ENCODE measurements at places on chromosomes 5 and 9.
A peak's percentile ranks its signal among the peaks of the same experiment; 100 is the strongest.

DNA sequence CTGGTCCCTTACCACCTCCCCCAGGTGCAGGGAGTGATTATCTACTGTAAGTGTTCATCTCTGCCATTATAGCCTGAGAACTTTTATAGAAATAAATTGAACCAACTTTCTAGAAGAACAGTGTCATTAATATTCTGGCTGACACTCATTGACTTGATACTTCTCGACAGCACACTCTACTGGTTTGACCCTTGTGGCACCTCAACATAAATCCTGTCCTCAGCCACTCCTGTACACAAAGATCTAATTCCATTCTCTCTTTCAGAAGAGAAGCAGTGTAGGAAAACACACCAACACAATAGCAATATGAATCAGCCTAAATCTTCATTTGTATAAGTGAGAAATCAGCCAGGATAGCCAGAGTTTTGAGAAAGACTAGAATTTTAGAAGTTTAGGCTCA is 417.7 kb downstream of the TAF11L14 start:
- no peak for DNase-seq

- DNase-seq: no peak
Measured at GRCh38 chr5:39846144-39846543, 421.4 kb upstream of the DAB2 start.

DNA sequence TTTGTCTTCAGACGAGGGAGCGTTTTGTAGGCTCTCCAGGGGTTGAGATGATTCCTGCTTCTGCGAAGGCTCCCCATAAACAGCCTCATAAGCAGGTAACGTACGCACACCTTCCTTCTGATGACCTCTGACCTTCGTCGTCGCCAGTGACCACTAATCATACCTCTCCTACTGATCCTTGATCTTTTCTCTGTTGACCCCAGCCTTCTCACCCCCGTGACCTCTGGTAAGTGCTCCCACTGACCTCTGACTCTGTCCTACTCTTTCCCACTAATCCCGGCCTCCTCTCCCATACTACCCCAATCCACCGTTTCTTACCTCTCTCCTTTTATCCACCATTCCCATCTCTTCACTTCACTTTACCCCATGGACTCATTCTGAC is 345 bp downstream of the DNAI1 start:
- DNase-seq: no peak

GRCh38 chr9:38039907-38040682 is 28.9 kb downstream of the SHB start:
- DNase-seq: no peak

- peak; percentile 84 for DNase-seq
Measured at GRCh38 chr5:140131967-140132409, 6.3 kb downstream of the IGIP start.

GRCh38 chr9:130262061-130262745 is 3.4 kb upstream of the HMCN2 start:
- no peak for DNase-seq

- DNase-seq: peak; percentile 55
Measured at GRCh38 chr9:37947977-37948376, 44.0 kb upstream of the SLC25A51 start.

- DNase-seq: no peak
Measured at GRCh38 chr5:10932426-10932825, 171.4 kb upstream of the DAP start.

DNA sequence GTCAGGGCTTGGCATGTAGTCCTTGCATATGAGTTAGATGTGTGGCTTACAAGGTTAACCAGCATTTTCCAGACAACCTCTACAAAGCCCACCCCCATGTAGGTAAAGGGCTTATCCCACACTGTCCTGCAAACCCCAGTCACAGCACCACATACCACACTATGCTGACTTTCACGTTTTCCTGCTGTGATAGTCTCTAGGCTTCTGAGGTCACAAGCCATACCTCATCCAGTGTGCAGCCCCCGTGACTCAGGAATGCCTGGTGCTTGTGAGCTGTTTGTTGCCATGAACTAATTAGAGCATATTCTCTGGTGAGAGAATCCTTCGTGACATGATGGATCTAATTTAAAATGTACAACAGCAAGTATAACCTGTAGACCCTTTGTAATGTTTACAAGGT is 50.8 kb downstream of the ERAP1 start:
- DNase-seq: no peak

DNA sequence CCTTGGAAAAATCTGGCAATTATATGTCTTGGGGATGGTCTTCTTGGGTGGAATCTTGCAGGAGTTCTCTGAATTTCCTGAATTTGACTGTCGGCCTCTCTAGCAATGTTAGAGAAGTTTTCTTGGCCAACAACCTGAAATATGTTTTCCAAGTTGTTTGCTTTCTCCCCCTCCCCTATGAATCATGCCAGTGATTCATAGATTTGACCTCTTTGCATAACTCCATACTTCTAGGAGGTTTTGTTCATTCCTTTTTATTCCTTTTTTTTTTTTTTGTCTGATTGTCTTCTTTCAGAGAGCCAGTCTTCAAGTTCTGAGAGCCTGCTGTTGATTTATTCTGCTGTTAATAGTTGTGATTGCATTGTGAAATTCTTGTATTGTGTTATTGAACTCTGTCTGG is 56.7 kb upstream of the SLC44A1 start:
- DNase-seq: peak; percentile 81

DNA sequence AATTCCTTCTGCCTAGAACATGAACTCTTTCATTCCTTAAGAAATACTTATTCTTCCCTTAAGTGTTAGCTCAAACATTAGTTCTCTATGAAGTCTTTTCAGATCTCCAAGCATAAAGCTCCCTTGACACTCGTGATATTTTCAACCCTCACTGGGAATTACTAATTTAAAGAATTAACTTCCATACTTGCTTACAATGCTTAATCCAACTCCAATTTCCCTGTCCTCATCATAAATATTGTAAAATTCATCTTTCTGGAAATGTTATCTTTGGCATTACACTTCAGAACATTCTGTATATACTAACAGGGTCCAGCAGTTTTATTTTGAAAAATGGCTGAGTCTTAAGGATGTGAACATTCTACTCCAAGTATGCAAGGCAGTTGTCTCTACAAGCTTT is 7.2 kb downstream of the STARD4 start:
- DNase-seq: no peak

DNA sequence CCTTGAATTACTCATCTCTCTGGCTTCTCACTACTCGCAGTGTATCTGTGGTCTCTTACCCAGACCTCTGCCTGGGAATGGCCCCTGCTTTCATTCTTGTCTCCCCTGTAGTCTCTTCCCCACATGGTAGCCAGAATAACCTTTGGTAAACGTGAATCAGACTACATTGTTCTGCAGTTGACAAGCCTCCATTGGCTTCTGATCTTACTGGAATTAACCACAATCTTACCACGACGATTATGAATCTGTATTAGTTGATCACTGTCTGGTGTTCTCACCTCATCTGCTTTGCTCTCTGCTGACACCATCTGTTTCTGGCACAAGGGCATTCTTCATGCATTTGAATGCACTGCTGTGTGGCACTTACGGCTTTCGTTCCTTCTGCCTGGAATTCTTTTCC is 781.2 kb downstream of the MTRR start:
- DNase-seq: no peak

DNA sequence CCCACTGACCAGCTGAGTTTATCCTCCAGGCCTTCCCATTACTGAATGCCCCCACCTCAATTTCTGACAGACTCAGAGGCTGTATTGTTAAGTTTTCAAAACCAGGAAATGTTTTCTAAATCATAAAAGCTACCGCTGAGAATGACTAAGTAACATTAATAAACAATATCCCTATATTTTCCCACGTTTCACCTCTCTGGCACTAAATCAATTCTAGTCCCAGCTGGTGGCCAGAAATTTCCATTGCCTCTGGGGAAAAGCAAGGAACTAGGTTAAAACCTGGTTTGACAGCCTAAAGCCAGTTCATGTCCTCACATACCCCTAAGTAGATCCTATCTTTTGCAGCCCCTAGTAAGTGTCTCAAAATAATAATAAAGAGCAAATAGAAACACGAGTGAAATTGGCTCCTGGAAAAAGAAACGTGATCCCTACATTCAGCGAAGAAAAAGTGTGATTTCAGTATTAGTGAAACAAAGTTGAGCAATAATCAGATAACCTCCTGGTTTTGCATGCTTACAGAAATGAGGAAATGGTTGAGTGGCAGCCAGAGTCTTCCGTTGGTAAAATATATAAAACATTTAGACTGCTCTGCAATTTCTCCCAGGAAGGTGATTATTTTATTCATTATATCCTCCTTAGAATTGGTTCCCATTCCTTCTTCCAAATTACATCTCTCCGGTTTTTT is 110.9 kb downstream of the ESM1 start:
- DNase-seq: peak; percentile 60

GRCh38 chr9:127241354-127241753 is 23.2 kb upstream of the GARNL3 start:
- DNase-seq: no peak

DNA sequence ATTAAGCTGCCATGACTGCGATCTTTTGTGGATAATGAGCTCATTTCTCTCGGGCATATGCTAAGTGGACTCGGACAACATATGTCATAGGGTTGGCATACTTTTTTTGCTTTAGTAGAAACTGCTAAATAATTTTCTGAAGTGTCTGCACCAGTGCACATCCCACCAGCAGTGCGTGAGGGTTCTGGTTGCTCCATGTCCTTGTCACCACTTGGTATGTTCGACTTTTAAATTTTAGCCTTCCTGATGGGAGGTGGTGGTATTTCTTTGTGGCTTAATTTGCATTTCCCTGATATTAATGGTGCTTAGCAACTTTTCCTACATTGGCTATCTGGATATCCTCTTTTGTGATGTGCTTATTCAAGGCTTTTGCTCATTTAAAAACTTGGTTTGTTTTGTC is 57.8 kb upstream of the NRARP start:
- no peak for DNase-seq

- DNase-seq: peak; percentile 95
Measured at GRCh38 chr9:6015278-6016157, at the start of gene RANBP6. RANBP6 (minus strand) TSS chr9:6015624; CDS start chr9:6015607, 17 bp downstream.

GRCh38 chr9:89941875-89942274 is 337.1 kb downstream of the GADD45G start:
- peak; percentile 19 for DNase-seq

- DNase-seq: no peak
Measured at GRCh38 chr9:137074657-137075274, 2.6 kb upstream of the UAP1L1 start.

GRCh38 chr5:139094154-139095131 is 103.7 kb downstream of the SIL1 start:
- DNase-seq: no peak

DNA sequence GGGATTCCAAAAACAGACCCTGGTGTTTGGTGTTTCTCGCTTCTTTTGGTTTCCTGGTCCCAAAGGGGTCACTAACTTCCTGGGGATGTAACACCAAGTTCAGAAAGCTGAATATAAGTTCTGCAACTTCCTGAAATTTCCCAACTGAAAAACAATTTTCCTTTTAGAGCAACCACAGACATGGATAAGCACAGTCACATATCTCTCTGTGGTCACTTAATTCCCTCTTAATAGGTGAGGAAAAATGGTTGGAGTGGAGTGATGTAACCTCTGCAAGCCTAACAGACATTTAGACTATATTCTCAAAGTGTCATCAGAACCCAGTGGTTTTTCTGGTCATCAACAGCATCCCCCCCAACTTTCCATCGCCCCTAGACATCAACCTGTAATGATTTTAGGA is 135.3 kb downstream of the PRELID2 start:
- DNase-seq: no peak

Data from suppressor macrophage treated with lipopolysaccharide for 1 hour (primary cell).